ENCODE measurements at places on chromosomes 6 and 20.

GRCh38 chr6:27247133-27247836 lies at the start of gene PRSS16:
TSS of gene PRSS16 (plus strand) at chr6:27247701. CDS start at chr6:27247738, 37 bp downstream.
- no peak for DNase-seq

DNA sequence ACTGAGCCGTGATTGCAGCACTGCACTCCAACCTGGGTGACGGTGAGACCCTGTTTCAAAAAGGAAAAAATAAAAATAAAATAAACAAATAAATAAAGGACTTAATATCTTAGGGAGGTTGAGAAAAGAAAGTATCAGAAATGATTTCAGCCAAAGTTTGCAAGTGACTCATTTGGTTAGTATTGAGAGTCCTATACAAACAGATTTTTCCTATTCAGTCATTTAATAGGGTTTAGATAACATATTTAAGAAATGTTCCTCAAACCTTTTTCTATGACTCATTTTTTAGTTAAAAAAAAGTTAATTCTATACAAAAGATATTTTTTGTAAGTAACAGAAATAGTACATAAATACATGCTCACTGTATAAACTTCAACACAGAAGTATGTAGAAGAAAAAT lies 235.1 kb downstream of the GJA1 start:
- no peak for DNase-seq

DNA sequence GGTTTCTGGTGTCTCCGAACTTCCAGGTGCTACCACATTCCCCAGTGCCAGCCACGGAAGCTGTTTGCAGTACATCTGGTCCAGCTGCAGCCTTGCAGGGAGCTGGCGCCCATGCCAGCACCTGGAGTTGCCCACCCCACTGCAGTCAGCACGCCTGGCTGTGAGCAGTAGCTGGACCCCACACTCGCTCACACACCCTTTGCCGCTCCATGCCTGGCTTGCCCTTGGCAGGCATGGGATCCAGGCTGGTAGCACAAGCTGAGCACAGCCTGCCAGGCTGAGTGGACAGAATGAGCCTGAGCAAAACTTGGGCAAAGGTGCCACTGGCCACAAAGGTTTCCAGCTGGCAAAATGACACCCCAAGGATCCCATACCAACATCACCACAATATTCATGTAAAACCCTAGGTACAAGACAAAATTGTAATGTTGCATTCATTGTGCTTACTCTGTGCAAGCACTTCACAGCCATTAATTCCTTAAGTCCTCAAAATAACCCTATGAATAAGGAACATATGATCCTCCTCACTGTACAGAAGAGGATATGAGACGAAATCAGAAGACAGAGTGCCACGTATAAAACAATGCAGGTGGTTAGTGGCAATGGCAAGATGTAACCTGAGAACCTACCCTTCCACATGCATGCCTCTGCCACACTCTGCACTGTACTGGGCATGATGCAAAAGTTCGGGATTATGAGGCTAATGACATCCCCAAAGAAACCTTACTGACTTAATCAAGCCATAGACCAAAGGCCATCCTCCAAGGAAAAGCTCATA lies 18.3 kb downstream of the KIF16B start:
- no peak for DNase-seq

DNA sequence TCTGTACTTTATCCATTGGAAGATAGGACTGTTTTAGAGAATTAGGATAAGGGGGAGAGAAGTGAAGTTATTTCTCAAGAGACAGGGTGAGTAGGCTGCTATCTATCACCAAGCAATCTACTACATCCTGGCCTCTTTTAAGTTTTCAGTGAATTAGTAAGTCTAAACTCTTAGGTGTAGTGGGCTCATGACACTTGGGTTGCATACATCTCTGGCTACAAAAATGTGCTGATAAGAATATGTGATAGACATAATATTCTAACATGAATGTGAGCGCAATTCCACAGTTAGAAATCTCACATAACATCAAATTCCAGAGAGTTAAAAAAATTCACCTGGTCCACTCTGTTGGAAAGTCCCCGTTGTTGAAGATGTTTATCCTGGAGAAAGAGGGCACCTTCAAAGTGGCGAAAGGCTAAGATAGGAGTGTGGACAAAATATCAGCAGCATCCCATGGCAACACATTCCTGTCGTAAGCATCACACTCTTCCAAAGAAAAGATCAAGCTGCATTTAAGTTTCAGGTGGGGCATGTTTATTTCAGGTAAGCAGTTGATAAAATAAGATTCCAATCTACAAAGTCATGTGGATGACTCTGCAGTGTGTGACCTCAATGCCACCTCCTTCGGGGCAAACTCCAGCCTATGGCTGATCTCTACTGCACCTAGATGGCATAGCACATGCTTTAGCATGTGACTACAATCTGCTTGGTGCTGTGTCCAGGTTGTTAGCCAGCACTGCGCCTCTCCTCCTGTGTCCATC lies 111.7 kb upstream of the NEDD9 start:
- no peak for DNase-seq

GRCh38 chr6:113488061-113488460 lies 369.1 kb upstream of the MARCKS start:
- no peak for DNase-seq

DNA sequence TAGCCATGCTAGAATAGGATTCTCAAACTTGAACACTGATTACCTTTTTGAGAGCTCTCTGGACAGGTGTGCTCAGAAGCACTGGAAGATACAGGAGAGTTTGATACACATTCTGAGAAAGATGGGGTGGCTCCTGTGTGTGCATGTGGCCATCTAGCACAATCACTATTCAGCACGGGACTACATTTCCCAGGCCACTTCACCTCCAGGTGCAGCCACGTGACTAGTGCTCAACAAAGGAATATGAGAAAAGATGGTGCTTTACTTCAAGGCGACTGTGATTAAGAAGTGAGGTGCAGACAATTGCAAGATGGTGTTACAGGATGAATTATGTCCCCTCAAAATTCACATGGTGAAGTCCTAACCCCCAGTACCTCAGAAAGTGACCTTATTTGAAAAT lies 103.8 kb downstream of the BACH2 start:
- DNase-seq, result no peak

GRCh38 chr6:53154794-53155193 lies 6.2 kb upstream of the GCM1 start:
- DNase-seq, result no peak

GRCh38 chr20:21111416-21111815 lies 5.3 kb upstream of the LINC00237 start:
- DNase-seq, result no peak

DNA sequence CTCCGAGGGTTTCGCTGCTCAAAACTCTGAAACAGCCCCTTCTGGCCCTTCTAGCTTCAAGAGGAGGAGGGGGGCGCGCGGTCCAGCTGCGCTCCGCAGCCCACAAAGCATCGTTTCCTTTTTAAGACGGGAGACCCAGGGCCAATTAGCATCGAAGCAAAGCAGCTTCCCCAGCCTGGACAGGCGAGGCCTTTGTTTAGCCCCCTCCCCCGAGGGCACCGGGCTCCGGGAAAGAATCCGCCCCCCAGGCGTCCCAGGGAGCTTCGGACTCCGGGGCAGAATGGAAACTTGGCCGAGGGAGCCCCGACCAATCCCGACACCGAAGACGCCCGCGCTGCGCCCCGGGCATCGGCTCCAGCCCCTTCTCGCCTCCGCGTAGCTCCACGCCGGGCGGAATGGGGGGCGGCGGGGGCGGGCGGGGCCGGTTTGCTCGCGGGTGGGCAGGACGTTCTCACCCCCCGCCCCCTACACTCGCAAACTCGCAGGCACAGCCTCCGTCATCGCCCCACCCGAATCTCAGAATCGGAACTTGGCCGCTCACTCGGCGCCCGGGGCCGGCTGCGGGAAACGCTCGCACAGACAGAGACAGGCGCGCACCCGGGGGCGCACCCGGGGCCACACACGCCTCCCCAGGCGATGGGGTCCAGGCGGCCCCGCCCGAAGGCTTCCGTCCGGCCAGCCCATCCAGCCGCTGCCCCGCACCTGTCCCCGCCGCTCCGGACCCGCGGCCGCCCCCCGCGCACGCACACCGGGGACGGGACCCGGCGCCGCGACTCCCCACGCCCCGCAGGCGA lies 628 bp downstream of the NKAIN4 start:
- DNase-seq, result no peak

DNA sequence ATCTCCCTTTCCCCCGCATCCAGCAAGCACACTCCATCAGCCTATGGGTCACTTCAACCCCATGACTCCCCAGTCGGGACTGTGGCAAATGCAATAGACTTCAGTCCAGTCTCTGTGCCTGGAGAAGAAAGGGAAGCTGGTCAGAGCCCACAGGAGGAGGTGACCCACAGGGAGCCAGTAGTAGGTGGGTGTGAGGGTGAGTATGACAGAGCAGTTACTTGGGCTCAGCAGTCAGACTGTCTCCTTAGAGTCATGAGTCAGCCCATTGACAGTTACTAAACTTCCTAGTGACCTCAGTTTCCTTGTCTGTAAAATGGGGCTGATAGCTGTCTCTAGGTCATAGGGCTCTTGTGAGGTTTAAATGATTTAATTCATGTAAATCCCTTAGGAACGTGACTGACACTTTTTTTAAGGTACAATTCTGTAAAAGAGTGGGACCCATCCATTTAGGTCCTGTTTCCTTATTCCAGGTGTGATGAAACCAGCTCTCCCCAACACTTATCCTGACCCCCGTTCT lies 33.9 kb upstream of the HLA-C start:
- no peak for DNase-seq

DNA sequence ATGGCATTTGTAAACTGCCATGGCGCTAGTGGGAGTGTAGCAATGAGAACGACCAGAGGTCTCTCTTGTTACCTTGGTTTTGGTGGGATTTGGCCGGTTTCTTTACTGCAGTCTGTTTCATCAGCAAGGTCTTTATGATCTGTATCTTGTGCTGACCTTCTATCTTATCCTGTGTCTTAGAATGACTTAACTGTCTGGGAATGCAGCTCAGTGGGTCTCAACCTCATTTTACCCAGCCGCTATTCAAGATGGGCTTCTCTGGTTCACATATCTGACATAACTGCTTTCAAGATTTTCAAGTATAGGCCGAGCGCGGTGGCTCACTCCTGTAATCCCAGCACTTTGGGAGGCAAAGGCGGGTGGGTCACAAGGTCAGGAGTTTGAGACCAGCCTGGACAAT lies 1.9 kb upstream of the SFT2D1 start:
- DNase-seq, result no peak

DNA sequence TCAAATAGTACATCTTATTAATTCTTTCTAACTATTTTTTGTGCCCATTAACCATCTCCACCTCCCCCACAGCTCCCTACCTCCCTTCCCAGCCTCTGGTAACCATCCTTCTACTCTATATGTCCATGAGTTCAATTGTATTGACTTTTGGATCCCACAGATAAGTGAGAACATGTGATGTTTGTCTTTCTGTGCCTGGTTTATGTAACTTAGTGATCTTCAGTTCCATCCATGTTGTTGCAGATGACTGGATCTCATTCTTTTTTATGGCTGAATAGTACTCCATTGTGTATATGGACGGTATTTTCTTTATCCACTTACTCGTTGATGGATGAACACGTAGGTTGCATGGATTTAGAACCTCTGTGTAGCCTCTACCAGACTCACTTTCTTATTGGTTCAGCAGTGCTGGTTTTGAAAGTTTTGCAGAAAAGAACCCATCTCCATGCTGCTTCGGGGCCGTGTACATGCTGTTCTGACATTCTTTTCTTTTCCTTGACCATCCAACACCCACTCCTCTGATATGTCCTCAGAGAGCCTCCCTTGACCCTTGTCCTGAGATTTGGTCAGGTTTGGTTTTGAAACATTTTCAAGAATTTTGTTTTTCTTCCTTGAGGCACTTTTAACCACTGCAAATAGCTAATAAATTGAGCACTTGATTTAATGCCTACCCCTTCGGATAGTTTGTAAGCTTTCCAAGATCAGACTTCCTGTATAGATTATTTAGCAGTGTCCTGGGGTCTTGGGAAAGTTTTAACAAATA lies 231.2 kb upstream of the ZFP64 start:
- DNase-seq, result no peak

Measured in GM12864 (cell line).